Left ventricle myocardium superior (tissue), 1 donor: ENCODE measurements at places on chromosomes 2 and 18. TPM values are rescaled to one million over a fixed set of nuclear protein-coding genes. Genes with fewer than 3 reads are reported as not detected.

Gene TCF23
- 0.10 TPM for total RNA-seq

Gene DLGAP1
- not detected for total RNA-seq

Gene MOCOS
- total RNA-seq = 0.27 TPM

Gene ERFE
- not detected for total RNA-seq

Gene CNTNAP5
- not detected for total RNA-seq

Gene GPR45
- not detected for total RNA-seq

Gene SCN1A
- 0.92 TPM for total RNA-seq

Gene UGT1A6
- total RNA-seq = not detected

Gene EPAS1
- total RNA-seq = 212 TPM

Gene KRTCAP3
- total RNA-seq = not detected

Gene ANKRD53
- 0.92 TPM for total RNA-seq

Gene GAL3ST2
- total RNA-seq = not detected

Gene ABCG5
- not detected for total RNA-seq

Gene UGT1A4
- not detected for total RNA-seq

Gene HMSD
- total RNA-seq = 1.2 TPM

Gene ICA1L
- 6.9 TPM for total RNA-seq

Gene VWA3B
- total RNA-seq = not detected

Gene FSHR
- 0.20 TPM for total RNA-seq

Gene HOXD10
- not detected for total RNA-seq

Gene SPEG
- 111 TPM for total RNA-seq

Gene RGPD3
- total RNA-seq = not detected

Gene SP140
- 0.47 TPM for total RNA-seq

Gene NEU2
- total RNA-seq = not detected

Gene NPAS2
- total RNA-seq = 40.9 TPM

Gene ZBTB7C
- total RNA-seq = 2.1 TPM

Gene CNGA3
- total RNA-seq = not detected

Gene MAPRE3
- 52.4 TPM for total RNA-seq

Gene PNKD
- 67.1 TPM for total RNA-seq

Gene FSIP2
- 0.20 TPM for total RNA-seq

Gene TNFAIP6
- 2.4 TPM for total RNA-seq

Gene ABHD1
- total RNA-seq = 2.0 TPM

Gene CENPA
- not detected for total RNA-seq

Gene PAX8
- total RNA-seq = 0.30 TPM

Gene MROH2A
- total RNA-seq = not detected

Gene DTNA
- total RNA-seq = 140 TPM

Gene SERPINB10
- total RNA-seq = not detected

Gene STARD6
- not detected for total RNA-seq
